Naive thymus-derived CD4-positive, alpha-beta T cell (primary cell): ENCODE measurements at places on chromosomes 2 and 18. TPM values are rescaled to one million over a fixed set of nuclear protein-coding genes. Genes with fewer than 3 reads are reported as not detected.

RAD51AP2 gene
- not detected for polyA plus RNA-seq

DES gene
- polyA plus RNA-seq, result not detected

TUBB8B gene
- polyA plus RNA-seq, result not detected

SLC4A3 gene
- not detected for polyA plus RNA-seq

UGT1A8 gene
- polyA plus RNA-seq, result not detected

SCTR gene
- not detected for polyA plus RNA-seq

FAM161A gene
- 1.9 TPM for polyA plus RNA-seq

SNORC gene
- not detected for polyA plus RNA-seq

AQP12A gene
- not detected for polyA plus RNA-seq

CROCC2 gene
- polyA plus RNA-seq, result not detected

RESP18 gene
- polyA plus RNA-seq, result not detected

RSAD2 gene
- 8.2 TPM for polyA plus RNA-seq

NOL4 gene
- polyA plus RNA-seq, result not detected

AGXT gene
- polyA plus RNA-seq, result not detected

SLC23A3 gene
- not detected for polyA plus RNA-seq

CD8A gene
- polyA plus RNA-seq, result 0.16 TPM

LRRTM1 gene
- not detected for polyA plus RNA-seq

DUSP11 gene
- 70.9 TPM for polyA plus RNA-seq

SP9 gene
- polyA plus RNA-seq, result not detected

COLEC11 gene
- not detected for polyA plus RNA-seq

SPC25 gene
- polyA plus RNA-seq, result not detected

MITD1 gene
- polyA plus RNA-seq, result 52.2 TPM

LOXL3 gene
- polyA plus RNA-seq, result not detected

KANSL3 gene
- polyA plus RNA-seq, result 22.7 TPM

FAM124B gene
- not detected for polyA plus RNA-seq

GALNT14 gene
- polyA plus RNA-seq, result not detected

PDCL3 gene
- polyA plus RNA-seq, result 61.9 TPM

DRC1 gene
- not detected for polyA plus RNA-seq

PXDN gene
- polyA plus RNA-seq, result 1.3 TPM

RGPD3 gene
- polyA plus RNA-seq, result not detected

MGAT4A gene
- polyA plus RNA-seq, result 349 TPM
